Astrocyte of the hippocampus (primary cell): ENCODE measurements at places on chromosomes 4 and X.

DNA sequence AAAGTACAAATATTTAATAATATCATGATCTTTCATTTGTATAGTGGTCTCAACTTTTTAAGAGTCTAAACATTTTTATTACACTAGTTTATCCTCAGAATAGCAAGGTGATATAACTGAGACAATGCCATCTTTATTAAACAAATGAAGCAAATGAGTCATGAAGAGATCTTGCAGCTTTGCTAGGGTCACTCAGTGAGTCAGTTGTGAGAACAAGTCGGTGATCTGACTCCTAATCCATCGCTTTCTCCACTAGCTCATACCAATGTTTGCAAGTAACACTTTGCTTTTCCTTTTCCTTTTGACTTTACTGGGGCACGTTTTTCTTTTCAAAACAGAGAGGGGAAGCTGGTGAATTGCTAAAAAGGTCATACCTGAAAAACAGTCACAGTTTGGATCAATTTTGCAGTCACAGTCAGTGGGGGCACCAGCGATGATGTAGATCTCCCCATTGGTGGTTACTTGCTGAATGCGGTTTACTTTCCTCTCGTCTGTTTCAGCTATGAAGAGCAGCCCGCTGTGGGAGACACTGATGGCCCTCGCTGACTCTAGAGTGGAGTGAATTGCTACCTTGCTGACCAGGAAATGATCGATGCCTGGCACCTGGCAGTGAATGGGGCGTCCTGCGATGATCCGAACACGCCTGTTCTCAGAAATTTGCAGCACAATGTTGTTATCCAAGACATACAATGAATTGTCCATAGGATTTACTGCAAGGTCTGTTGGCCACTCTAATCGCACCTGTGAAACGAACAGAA lies 75.7 kb downstream of the SH2D1A start:
- peak; percentile 9 for DNase-seq

DNA sequence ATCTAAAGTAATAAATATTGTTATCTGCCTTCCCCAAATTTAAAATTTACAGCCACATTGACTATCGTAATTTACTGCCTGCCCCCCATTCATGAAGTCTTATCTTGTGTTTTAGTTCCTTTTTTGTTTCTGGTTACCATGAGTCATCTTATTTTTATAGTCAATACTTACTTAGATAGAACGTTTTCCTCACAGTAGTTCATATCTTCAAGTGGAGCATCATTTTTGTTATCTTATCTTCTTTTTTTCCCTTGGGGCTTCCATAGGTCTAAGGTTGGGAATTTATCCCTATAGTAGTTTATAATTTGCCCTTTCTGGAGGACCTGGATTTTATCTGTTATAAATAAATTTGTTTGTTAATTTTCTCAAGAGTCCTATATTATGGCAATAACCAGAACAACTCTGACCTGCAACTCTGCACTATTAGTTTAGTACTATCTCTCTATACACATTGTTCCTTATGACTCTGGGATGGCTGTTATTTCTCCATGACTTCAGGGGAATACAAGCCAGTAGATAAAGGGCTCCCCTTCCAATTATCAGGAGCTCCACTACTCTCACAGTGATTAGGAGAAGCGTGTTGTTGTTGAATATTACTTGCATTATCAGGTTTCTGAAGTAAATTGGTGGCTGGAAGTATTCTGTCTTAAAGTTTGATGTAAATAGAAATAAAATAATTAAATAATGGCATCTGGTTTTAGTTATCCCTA lies 330.6 kb downstream of the GALNTL6 start:
- no peak for DNase-seq

GRCh38 chr4:129218897-129219296 lies 122.9 kb downstream of the C4orf33 start:
- peak; percentile 56 for DNase-seq

GRCh38 chrX:20519826-20520225 lies 253.1 kb upstream of the RPS6KA3 start:
- no peak for DNase-seq

DNA sequence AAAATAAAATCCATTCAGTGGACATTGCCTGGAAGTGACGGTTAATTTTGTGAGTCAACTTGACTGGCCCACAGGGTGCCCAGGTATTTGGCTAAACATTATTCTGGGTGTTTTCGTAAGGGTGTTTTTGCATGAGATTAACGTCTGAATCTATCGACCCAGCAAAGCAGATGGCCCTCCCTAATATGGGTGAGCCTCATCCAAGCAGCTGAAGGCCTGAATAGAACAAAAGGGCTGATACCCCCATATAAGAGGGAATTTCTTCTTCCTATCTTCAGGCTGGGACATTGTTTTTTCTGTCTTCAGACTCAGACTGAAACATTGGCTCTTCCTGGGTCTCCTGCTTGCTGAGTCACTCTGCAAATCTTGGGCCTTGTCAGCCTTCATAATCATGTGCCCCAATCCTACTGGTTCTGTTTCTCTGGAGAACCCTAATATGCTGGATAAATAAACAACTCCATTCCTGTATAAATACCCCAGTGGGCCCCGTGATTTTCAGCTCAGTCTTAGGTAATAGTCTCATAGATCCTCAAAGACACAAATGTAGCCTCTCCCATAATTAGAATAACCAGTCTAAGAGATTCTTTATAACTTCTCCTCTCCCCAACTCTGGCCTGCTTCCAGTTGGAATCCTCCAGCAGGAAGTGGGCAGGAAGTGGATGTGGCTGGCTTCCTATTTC lies 33.1 kb upstream of the DDX3X start:
- DNase-seq: peak; percentile 24

DNA sequence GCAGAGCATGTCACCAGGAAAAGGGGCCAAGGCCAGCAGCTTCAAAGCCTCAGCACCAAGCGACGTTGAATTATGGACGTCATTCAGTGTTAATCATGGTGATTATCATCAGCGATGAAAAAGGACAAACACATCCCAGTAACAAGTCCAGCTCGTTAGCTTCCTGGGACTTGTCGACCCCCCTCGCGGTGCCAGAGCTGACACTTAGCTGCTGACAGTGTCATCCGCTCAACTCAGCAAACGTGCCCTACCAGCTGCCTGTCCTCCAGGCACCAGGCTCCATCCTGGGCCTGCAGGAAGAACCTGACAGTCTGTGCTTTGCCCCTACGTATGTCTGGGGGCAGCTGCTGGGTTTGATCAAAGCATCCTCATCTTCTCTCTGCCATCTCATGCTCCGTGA lies 137.0 kb upstream of the PSAPL1 start:
- no peak for DNase-seq

- peak; percentile 31 for DNase-seq
Measured at GRCh38 chr4:157739242-157739641, 433.6 kb downstream of the GASK1B start.

GRCh38 chr4:732486-732885 lies 26.9 kb downstream of the PCGF3 start:
- no peak for DNase-seq

DNA sequence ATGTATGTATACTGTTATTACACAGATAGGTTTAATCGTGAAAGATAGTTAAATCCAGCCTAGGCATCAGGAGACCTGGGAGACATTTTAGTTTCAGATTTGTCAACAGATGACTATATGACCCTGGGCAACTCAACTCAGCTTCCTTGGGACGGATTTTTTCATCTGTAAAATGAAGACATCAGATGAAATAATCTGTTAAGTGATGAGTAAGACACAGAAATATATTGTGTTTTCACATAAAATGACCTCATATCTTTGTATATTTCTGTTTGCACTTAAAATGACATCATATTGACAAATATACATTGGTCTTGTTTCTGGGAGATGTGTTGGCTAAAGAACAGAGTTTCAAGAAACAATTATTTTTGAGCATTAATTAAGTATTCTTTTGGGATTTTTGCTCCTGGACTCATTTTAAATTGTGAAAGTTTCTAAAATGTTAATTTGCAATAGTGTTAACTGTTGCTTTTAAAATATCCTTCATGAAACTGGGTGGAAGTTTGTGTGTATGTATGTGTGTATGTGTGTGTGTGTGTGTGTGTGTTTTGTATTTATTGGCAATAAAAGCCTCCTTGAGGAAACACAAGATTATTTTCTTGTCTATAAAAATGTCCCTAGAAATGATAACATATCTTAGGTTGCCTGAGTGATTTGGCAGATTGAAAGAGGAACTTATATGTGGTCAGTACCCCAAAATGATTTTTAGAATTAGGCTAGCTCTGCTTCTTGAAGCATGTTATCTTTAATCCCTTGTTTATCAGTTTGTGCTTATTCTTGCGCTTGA lies 29.1 kb upstream of the MMAA start:
- no peak for DNase-seq

- DNase-seq: no peak
Measured at GRCh38 chr4:185625503-185625902, 90.2 kb upstream of the PDLIM3 start.

- DNase-seq: no peak
Measured at GRCh38 chrX:55488006-55488592, 1.5 kb downstream of the USP51 start.
